ENCODE measurements at places on chromosomes 3 and 15. TPM values are rescaled to one million over a fixed set of nuclear protein-coding genes. Genes with fewer than 3 reads are reported as not detected.
A peak's percentile ranks its signal among the peaks of the same experiment; 100 is the strongest.

The SAXO2 gene
- 35.2 TPM for polyA plus RNA-seq

The MUC20 gene
- 10.3 TPM for polyA plus RNA-seq

DNA sequence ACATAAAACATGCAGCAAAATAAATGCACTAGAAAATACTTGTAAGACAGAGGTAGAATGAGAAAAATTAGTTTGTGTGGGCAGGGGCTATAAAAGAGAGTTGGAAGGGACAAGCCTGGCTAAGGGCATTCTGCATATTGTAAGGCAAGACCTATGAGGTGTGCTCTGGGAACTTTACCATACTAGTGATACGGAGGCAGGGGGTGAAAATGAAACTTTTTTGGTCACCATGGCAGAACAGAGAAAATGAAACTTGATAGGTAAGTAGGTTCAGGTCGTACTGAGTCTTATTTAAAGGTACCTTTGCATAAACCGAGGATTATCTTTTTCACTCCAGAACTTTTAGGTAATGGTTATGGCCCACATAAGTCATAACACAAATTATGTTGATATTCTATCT is 74.7 kb upstream of the ACKR4 start:
- H3K36me3 ChIP-seq = no peaks in the 10 kb centered on the region
- H3K4me3 ChIP-seq = no peak overlapping the region
- no peaks in the 10 kb centered on the region for H3K4me1 ChIP-seq
- H3K27ac ChIP-seq = no peak overlapping the region

DNA sequence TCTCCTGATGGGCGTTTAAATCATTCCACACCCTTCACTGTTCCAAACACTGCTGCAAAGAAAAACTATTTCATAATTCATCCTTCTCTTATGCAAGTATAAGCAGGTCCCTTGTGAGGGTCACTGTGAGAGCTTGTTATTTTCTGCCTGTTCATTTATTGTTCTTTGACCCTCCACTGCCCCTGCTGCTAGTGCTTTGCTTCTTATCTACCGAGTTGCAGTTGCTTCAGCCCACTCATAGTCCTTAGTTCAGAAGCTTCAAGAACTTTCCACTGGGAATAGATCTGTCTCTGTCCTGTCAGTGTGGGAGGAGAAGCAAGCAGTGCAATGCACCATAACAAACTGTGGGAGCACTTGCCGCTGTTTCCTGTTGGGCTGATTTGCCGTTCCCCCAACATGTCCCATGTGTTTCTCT is 39.8 kb downstream of the RIOX2 start:
- DNase-seq = peak; percentile 45
- H3K36me3 ChIP-seq = no peaks in the 10 kb centered on the region
- H3K27ac ChIP-seq = no peak overlapping the region
- H3K4me1 ChIP-seq = no peaks in the 10 kb centered on the region
- H3K4me3 ChIP-seq = no peak overlapping the region
- H3K27me3 ChIP-seq = no peaks in the 10 kb centered on the region
